NCI-H1092 treated with DMSO at 0.1 percent for 48 hours (cell line): ENCODE measurements at places on chromosomes 1 and 21.

GRCh38 chr1:226304291-226304955 lies 4.5 kb downstream of the LIN9 start:
- DNase-seq = no peak

DNA sequence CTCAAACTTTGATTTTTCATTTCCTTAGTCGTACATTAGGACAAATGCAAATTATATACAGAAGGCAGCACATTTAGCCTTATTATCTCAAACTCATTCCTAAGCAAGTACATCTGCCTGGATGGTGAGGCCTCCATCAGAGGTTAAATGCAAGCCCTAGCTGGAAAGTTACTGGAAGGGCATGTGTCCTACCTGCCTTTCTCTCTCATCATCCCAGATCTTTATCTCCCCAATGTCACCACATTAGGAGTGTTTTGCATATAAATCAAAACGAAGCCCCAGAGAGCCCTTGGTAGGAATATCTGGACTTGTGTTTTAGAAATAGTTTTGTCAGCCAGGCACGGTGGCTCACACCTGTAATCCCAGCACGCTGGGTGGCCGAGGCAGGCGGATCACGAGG lies 35.0 kb downstream of the APP start:
- no peak for DNase-seq

DNA sequence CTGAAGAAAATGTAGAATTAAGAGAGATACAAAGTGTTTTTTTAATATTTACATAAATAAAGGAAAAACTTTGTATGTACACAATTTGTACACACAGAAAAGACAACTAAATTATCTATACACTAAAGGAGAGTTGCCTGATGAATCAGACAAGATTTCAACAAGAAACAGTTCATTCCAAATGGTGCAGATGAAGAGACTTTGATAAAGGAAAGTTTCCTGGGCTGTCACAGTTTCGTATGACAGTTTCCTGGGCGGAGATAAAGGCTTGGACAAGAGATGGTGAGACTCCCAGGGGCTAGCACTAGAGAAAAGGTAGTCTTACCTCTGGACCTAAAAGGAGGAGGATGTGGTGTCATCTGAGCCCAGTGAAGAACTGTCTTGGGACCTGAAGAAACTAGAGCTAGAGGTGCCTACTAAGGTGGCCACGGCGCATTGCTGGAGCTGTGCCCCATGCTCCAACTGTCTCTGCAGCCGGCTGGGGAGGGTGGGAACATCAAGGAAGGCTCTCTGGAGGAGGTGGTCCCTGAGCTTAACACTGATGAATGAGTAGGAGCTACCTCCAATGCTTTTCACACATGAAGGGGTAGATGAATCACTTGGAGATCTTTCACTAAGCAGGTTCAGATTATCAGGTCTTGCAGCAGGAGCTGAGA lies 32.2 kb downstream of the ETS2 start:
- DNase-seq = no peak

GRCh38 chr21:29104239-29104708 lies 26.2 kb upstream of the MAP3K7CL start:
- peak; percentile 20 for DNase-seq

- no peak for DNase-seq
These were observed 176.4 kb upstream of the C8B start for GRCh38 chr1:57142169-57142568.

DNA sequence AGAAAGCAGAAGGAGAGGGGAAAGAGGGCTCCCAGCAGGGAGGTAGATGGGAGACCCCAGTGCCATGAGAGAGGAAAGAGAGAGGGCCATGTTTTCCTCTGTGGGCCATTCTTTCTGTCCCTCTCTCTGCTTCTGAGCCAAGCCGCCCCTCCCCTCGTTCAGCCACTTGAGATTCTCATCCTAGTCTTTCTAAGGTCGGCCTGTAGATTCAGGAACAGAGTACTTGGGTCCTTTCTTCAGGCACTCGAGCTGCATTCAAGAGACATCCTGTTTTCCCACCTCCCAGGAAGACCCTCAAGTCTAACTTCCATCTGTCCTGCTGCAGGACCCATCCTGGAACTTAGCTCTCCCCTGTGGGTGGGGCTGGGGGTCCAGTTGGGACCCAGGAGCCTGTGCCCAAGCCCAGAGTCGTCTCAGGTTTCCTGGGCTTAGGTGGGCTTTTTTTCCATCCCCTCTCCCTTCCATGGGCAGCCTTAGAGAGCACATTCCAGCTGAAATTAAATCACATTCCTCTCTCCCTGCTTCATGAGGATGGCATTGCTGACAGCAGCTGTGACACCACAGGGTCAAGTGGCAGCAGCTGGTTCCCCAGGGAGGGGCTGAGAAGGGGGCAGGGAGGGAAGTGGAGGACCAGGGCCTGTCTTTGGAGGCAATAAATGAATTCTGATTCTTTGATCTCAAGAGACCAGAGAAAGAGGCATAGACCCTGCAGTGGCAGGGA lies 13.0 kb downstream of the NES start:
- no peak for DNase-seq
